SK-N-MC (cell line): ENCODE measurements at places on chromosomes 4 and X.

GRCh38 chr4:100895556-100896197 lies 377.9 kb upstream of the EMCN start:
- DNase-seq: no peak

- no peak for DNase-seq
These were observed 216.3 kb upstream of the BCOR start for GRCh38 chrX:40314070-40314469.

DNA sequence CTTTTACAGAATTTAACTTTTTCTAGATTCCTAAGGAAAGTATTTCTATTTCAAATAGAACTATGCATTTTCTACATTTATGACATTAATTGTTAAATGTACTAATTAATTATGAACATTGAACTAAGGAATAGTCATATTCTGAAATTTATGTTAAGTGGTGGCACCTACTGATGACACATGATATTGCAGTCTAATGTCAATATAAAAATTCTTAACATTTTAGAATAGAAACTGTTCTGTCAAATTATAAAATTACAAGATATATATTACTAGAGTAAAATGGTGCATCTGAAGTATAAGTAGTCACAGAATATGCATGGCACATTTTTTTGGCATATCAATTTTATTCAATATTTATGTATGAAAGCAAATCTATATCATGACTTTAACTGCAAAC lies 40.2 kb upstream of the NDNF start:
- DNase-seq: no peak

DNA sequence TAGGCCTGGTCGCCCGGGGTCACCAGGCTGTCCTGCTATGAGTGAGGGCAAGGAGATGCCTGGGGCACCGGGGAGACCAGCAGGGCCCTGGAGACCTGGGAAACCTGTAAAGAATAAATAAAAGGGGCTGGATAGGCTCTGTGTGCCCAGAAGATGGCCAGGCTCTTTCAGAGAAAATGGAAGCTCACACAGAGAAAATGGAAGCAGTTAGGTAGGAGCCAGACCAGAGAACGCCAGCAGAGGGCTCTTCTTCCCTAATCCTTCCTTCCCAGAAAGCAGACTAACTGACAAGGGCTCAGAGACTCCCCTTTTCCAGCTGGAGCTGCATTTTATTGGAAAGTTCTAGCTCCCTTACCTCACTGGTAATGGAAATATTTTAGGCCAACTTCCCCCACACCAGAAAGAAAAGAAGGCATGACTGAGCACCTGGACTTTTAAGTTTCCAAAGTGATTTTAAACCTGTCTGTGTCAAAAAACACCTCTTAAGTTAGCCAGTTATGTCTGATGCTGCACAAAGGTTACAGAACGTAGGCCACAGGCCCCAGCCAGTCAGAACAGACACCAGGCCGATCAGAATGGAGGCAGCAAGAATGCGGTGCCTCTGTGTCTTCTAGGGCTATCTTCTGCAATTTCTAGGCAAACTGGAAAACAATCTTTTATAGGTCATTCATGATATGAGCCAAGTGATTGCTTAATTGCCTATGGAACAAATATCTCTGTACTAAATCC lies 74.0 kb downstream of the ATG4A start:
- no peak for DNase-seq

DNA sequence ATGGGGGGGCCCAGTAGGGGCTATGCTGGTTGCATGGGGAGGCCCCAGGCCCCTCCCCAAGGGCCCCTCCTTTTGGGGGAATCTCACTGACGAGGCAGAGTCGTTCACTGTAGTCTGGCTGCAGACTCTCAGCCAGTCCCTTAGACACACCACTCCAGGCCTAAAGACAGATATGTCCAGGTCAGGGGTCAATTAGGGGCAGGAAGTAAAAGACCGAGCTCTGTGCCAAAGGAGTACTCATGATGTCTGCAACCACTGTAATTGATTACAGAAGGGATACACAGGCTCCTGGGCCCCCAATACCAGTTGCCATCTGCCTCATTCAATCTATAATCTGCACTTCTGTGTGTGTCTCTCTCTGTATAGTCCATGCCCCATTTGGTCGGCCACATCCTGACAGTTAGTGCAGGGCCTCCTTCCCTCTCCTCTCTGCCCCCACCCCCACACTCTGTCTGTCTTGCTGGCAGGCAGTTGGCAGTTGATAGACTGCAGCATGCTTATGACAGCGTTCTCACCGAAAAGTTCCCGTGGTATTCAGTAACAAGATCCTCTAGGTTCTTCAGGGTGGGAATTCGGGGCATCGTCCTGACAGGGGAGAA lies 1.3 kb upstream of the CXorf65 start:
- no peak for DNase-seq

DNA sequence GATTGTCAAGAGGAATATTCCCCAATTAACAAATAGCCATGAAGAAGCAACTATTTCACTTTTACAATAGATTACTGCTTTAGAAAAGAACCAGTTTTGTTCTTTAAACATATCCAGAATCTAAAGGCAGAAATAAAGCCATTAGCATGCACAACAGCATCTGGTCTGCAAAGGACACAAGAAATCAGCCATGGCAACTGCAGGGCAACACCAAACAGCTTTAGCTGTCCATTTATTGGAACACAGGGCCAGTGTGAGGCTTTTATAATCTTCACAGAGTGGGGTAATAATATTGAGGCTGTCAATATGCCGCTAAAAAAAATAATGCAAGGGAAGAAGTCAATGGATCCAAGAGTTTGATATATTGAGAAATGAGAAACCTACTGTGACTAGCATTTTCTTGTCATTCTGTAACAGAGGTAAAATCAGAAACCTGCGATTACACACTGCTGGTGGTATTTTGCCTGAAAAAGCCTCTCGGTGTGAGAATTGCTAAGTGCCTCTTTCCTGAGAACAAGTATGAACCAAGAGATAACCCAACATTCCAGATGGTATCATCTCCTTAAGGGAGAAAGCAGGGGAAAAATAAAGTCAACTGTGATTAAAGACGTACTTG lies 2.7 kb upstream of the BANK1 start:
- no peak for DNase-seq

- no peak for DNase-seq
These were observed 75.2 kb upstream of the NUDT6 start for GRCh38 chr4:122997463-122998101.

DNA sequence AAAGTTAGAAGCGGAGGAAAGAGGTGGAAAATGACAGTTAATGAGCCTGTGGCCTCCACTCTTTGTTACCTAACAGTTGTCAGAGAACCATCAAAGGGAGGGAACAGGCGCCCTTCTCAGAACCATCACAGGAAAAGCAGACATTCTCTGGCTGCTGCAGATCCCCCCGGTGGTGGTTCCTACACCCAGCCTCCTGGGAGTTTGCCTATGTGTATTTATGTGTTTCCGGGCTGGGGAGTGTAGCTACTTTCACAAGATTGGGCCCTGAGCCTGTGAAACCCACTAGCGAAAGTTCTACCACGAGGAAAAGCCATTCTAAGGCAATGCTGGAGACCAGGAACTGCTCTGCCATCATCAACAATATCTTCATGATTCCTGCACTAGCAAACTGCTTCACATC lies 52.7 kb upstream of the BCOR start:
- no peak for DNase-seq
